ENCODE measurements at places on chromosomes 12 and 14. TPM values are rescaled to one million over a fixed set of nuclear protein-coding genes. Genes with fewer than 3 reads are reported as not detected.

GRCh38 chr12:124520907-124521306 is 46.5 kb downstream of the NCOR2 start:
- DNase-seq: no peak

DNA sequence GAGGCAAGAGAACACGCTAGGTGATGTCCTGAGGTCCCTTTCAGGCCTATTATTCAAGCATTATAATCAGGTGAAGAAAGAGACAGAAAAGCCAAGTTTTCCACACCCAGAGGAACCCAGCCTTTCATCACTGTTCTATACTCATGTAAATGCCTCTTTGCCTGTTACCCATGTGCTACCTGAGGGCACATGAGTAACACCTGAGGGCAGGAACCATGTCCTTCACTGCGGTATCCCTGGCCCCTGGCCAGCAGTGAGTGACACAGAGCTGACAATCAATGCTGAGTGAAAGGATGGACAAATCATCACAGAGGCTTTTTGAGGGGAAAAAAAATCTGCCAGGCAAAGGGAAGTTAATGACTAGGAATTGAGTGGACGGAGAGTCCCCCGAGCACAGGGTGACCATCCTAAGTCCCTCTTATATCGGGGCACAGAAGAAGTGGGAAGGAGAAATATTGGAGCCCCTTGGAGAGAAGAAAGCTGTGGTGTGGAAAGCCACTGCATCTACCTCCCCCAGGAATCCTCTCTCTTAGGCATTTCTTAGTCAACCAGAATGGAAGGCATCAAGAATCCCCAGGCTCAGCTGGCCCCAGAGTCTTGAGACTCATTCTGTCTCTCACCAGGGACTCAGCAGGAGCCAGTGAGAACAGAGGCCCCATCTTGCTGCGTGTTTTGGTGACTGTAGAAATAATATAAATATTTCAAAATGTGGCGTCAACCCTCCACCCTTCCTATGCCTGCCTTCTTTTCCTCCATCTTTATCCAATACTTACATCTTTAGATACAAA is 212.9 kb downstream of the DPF3 start:
- peak; percentile 64 for DNase-seq

- no peak for DNase-seq
Measured at GRCh38 chr12:101940400-101940950, 63.1 kb downstream of the DRAM1 start.

IFI27 gene
- total RNA-seq: 0.83 TPM

- no peak for DNase-seq
Measured at GRCh38 chr12:102439426-102440405, 40.6 kb downstream of the IGF1 start.

DNA sequence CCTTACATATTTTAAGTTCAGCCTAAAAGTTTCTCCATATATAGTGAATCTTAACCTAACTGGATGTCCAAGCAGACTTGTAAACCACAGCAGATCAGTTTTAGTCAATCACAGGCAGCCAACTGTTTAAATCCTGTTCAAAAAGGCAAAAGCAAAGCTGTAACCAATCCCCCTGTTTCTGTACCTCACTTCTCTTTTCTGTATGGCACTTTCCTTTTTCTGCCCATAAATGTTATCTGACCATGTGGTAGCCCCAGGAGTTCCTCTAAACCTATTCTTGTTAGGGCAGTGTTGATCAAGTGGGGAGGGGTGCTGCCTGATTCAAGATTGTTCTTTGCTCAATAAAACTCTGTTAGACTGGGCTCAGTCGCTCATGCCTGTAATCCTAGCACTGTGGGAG is 8.5 kb upstream of the DACT1 start:
- DNase-seq: no peak

DNA sequence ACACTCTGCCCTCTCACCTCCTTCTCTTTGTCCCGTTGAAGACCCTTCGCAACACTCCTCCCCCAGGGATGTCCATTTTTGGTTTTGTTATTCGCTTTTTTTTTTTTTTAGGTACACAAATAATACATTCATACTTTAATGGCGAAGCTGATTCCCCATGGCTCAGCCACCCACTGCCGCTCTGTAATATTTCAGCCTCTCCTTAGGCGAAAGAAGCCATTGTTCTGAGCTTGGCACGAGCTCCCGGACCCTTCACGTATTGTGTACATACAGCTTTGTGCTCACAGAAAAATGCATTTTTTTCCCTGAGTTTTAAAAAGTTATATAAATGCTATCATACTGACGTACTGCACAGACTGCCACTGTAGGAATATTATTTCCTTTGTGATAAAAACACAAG is 115.0 kb downstream of the TMEM132C start:
- DNase-seq: no peak

GRCh38 chr12:62882696-62883095 is 52.3 kb downstream of the PPM1H start:
- no peak for DNase-seq

DNA sequence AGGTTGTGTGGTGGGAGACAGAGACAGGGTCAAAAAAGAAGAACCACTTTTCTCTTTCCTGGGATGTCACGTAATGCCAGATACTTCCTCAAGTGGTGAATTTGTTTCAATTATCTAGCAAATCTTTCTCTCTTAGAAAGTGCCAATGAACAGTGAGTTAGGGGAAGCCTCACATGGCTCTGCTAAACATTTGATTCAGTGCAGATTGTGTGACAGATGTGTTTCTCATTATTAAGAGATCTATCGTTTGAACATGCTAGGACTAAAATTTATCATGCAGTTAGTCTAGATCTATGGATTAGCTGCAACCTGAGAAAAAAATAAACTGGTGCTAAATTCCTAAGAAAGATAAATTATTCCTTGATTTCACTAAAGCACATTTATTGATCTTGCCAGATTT is 247.8 kb downstream of the MDGA2 start:
- no peak for DNase-seq

- DNase-seq: no peak
Measured at GRCh38 chr12:57146961-57147944, at the start of gene LRP1-AS. TSS of gene LRP1-AS (minus strand) at chr12:57147619.

DNA sequence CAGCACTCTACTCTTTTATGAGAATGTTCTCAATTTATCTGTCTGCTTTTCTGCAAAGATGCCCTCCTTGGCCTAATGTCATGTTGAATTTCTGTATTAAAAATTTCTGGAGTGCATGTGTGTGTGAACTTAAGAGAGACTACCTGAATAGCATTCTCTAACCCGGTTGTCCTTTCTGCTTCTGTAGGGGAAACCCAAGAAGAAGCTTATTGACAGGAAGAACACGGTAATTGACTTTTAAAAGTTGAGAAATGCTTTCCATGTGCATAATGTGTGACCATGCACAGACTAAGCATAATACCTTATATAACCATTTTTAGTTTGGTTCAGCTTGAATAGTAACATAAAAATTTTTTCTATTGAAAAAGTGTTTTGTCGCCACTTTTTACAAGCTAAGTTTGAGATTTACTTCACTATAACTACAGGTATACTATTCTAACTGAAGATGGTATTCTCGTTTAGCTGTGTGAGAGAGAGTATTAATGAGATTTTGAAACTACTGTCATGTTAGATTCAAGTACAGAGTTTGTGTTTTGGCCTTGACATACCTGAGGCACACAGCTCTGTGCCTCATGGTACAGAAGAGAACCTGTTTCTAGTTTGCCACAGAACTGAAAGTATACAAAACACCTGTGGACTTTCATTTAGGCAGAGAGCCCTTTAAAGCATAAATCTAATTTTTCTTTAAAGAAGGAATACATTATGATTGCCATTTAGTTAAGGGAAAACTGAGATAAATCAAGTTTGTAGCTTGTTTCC is 96.8 kb downstream of the TTLL5 start:
- no peak for DNase-seq

DNA sequence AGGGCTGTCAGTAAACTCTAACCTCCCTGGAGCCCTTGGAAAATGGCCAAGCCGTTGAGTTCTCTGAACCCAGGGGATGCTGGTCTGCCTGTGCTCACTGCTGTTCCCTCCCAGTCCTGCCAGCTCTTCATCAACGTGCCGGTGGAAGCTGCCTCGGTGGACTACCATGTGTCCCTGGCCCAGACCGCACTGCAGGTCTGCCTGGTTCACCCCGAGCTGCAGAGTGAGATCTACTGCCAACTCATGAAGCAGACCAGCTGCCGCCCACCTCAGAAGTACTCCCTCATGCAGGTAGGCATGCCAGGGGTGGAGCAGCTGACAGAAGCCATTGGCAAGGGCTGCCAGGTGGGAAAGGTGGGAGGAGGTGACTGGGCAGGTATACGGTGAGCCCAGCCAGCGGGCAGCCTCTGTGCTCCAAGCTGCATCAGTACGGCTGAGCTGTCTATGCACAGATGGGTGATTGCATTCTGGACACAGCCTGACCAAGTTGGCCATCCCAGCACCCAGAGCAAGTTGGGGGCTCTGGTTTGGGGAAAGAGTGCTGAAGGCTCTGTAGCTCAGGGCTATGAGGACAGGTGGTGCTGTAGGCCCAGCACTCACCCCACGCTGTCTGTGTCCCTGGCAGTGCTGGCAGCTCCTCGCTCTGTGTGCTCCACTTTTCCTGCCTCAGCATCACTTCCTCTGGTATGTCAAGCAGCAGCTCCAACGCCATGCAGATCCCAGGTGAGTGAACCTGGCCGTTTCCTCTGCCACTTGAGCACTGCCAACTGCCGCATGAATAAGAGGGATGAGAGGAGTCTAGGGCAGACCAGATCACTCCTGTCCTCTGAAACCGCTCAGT is 21.9 kb downstream of the PIGH start:
- no peak for DNase-seq

GLI1 gene
- total RNA-seq: under 0.01 TPM

DNA sequence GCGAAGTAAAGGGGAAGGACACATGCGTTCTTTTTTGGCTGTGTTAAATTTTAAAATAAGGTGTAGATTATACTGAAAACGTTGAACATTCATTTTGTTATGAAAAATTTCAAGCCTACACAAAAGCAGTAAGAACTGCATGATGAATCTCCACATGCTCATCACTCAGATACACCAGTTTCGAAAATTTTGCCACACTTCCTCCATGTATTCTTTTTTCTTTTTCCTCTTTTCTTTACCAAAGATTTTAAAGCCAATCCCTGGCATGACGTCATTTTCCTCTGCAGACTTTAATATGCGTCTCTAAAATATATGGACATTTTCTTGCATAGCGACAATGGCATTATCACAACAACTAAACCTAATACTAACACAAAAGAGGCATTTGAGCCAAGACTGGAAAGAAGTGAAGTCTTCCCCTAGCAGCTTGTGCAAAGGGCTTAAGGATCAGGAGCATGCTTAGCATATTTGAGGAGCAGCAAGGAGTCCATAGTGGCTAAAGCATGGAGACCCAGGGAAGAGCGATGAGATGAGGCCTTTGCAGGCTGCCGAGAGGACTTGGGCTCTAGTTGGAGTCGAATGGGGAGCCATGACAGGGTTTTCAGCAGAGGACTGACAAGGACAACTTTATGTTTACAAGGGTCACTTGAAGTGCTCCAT is 111.9 kb downstream of the ERC1 start:
- DNase-seq: no peak

OR6C2 gene
- not detected for total RNA-seq

- DNase-seq: no peak
Measured at GRCh38 chr12:45863332-45863731, 127.0 kb downstream of the SCAF11 start.

VWF gene
- total RNA-seq: 0.29 TPM

BMP4 gene
- total RNA-seq: 1.9 TPM

DNA sequence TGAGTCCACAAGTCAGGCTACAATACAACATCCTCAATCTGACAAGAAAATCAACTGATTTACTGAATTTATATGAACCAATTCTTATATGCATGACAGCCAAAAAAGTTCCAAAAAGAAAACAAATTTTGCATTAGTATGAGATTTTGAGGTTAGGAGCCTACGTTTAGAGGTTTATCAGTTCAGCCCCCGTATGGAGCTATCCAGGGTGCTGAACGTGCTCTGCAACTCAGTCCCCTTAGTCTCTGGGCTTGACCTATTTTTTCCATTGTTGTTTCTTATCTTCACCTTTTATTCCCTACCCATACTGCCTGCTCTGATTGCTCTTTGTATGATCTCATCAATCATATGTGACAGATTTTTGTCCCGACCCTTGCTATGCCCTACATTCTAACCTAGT is 693.0 kb downstream of the NRXN3 start:
- peak; percentile 25 for DNase-seq

GRCh38 chr14:20614038-20614840 is 23.1 kb upstream of the RNASE12 start:
- DNase-seq: no peak

RAD51B gene
- 29.3 TPM for total RNA-seq

DNA sequence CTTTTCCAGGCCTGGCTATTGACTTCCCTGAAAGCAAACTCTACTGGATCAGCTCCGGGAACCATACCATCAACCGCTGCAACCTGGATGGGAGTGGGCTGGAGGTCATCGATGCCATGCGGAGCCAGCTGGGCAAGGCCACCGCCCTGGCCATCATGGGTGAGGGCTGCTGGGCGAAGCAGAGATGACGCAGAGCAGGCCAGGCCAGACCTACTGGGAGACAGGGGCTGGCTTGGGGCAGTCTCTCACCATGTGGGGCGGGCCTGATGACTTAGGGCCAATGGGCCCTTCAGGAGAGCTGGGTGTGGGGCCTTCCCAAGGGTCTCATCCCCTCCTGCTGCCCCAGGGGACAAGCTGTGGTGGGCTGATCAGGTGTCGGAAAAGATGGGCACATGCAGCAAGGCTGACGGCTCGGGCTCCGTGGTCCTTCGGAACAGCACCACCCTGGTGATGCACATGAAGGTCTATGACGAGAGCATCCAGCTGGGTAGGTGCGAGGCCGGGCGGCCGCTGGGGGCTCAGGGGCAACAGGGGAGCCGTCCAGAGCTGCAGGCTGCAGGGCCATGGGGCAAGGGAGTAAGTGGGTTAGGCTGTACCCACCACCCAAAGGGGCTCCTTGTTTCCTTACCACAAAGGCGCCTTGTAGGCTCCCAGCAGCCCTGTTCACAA is 33.0 kb upstream of the LRP1-AS start:
- DNase-seq: no peak

Measured in mammary epithelial cell (primary cell).